ENCODE measurements at places on chromosomes 3 and 15. TPM values are rescaled to one million over a fixed set of nuclear protein-coding genes. Genes with fewer than 3 reads are reported as not detected.

DNA sequence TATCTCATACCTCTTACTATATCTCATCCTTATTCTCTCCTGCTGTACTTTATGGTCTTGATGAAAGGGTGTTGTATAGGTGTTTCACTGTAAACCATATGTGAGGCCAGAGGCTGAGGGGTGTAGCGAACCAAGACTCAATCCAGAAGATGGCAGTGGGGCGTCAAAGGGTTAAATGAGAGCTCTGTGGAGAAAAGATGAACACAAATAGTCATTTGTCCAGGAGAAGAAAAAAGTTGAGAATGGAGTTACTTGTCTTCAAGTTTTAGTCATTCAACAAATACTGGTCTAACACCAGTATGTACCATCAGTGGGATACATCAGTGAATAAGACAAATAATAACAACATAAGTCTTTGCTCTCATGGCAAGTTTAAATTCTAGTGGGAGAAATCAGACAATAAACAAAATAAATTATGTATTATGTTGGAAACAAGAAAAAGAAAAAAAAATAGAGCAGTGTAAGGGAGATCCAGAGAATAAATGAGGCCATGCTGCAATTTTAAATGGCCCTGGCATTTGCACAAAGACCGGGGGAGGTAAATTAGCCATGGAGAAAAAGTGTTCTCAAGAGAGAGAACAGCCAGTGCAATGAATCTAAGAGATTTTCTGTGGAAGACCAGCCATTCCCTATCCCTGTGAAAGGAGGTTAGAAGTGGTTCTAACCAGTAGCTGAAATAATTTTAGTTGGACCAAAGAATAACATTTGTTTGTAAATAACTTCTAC is 77.0 kb upstream of the UMPS start:
- no peaks in the 10 kb centered on the region for H3K4me1 ChIP-seq
- H3K4me3 ChIP-seq: no peak overlapping the region
- H3K27ac ChIP-seq: no peak overlapping the region
- no peaks in the 10 kb centered on the region for H3K36me3 ChIP-seq
- no peaks in the 10 kb centered on the region for H3K27me3 ChIP-seq

GRCh38 chr3:105353485-105354161 is 13.1 kb upstream of the ALCAM start:
- H3K36me3 ChIP-seq: no peaks in the 10 kb centered on the region
- no peaks in the 10 kb centered on the region for H3K4me1 ChIP-seq
- peak overlapping the region; percentile 41 for H3K4me3 ChIP-seq

GRCh38 chr3:110344487-110344886 is 727.1 kb upstream of the NECTIN3 start:
- ATAC-seq: no peak
- H3K36me3 ChIP-seq: no peaks in the 10 kb centered on the region
- no peak overlapping the region for H3K27ac ChIP-seq
- H3K4me3 ChIP-seq: no peak overlapping the region
- H3K27me3 ChIP-seq: no peaks in the 10 kb centered on the region

DNA sequence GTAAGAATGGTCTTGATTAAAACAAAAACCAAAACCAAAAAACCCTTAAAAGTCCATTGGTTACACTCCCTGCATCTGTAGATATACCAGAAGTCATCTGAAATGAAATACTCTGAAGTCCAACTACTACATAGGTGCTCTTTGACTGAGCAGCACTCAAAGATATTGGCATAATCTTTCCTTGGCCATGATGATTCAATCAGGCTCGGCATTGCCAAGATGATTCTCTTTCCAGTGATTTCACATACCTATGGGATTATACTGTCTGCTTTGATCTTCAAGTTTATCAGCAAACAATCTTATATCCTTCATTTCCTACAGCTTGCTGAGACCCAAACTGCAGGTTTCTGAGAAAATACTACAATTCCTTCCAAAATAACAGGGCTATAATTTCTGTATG is 35.9 kb upstream of the DIPK2A start:
- no peak overlapping the region for H3K27ac ChIP-seq
- H3K27me3 ChIP-seq: no peaks in the 10 kb centered on the region
- no peaks in the 10 kb centered on the region for H3K36me3 ChIP-seq
- ATAC-seq: no peak
- H3K4me3 ChIP-seq: no peak overlapping the region

GRCh38 chr3:38084334-38085310 is 45.6 kb downstream of the DLEC1 start:
- no peaks in the 10 kb centered on the region for H3K36me3 ChIP-seq
- H3K27me3 ChIP-seq: no peaks in the 10 kb centered on the region
- no peak overlapping the region for H3K27ac ChIP-seq
- peak; percentile 53 for ATAC-seq
- H3K4me3 ChIP-seq: no peak overlapping the region

The A4GNT gene
- total RNA-seq: 0.46 TPM

DNA sequence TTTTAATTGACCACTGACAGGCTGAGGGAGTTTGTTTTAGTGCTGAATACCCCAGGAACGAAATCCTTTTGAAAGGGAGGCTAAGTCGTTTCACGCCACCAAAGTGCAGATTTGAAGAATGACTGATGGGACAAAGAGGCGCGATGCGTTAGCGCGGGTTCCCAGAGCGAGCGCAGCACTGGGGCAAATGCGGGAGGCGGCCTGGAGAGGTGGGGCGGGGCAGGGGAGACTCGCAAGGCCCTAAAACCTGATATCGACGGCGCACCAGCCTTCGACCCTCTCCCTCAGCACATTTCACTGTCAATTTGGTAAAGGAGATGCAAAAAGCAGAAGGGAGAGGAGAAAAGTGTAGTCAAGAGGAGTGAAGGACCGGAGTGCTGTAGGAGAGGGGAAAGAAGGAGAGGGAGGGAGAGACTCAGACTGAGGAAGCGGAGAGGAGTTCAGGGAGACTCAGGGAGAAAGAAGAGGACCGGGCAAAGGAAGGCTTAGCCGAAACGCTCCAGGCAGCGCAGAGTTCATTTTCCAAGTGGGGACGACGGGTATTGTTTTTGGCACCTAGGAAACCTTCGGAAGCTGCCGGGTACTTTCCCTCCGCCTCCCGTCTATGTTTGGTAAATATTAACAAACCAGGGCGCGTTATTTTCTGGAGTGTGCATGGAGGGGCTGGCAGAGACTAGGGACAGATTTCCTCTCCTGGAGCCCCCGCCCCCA is 3.8 kb upstream of the FOXB1 start:
- H3K4me1 ChIP-seq: no peaks in the 10 kb centered on the region
- ATAC-seq: no peak
- peaks cover 100% of the 10 kb centered on the region for H3K27me3 ChIP-seq
- H3K27ac ChIP-seq: no peak overlapping the region
- H3K36me3 ChIP-seq: no peaks in the 10 kb centered on the region

DNA sequence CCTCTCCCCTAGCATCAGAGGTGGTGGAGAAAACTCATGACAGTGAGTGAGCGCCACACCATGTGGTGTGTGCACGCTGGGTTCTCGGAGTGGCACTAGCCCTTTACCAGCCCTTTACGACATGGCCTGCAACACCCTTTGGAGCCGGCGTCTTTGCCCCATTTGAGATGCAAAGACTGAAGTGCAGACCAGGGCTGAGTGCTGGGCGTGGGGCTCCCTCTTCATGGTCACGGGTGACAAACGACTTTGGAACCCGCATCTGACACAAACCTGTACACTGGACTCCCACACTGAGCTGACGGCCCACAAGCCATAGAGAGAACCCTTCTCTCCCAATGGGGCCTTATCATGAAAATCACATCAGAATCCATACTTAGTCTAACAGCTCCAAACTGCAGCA is 76.8 kb upstream of the ALDH1L1 start:
- H3K4me1 ChIP-seq: peaks cover 3% of the 10 kb centered on the region
- no peak for ATAC-seq
- H3K27ac ChIP-seq: no peak overlapping the region

DNA sequence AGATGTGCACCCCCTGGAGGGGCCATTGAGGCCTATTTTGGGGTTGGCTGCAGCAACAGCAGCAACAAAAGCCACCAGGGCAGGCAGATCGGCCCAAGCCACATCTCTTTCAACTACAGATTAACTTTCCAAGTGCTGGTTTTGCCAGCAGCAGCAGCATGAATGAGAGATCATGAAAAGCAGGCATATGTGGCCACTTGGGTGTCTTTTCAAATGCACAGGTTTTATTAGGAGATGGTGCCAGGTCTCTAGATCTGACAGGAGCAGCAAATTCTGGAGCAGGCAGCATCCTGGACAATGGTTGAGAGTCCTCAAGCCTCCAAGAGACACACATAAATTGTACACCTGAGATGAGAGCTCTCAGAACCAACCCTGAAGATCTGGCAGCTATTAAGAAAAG is 31.7 kb upstream of the CCDC66 start:
- no peak for ATAC-seq
- H3K4me3 ChIP-seq: no peak overlapping the region

DNA sequence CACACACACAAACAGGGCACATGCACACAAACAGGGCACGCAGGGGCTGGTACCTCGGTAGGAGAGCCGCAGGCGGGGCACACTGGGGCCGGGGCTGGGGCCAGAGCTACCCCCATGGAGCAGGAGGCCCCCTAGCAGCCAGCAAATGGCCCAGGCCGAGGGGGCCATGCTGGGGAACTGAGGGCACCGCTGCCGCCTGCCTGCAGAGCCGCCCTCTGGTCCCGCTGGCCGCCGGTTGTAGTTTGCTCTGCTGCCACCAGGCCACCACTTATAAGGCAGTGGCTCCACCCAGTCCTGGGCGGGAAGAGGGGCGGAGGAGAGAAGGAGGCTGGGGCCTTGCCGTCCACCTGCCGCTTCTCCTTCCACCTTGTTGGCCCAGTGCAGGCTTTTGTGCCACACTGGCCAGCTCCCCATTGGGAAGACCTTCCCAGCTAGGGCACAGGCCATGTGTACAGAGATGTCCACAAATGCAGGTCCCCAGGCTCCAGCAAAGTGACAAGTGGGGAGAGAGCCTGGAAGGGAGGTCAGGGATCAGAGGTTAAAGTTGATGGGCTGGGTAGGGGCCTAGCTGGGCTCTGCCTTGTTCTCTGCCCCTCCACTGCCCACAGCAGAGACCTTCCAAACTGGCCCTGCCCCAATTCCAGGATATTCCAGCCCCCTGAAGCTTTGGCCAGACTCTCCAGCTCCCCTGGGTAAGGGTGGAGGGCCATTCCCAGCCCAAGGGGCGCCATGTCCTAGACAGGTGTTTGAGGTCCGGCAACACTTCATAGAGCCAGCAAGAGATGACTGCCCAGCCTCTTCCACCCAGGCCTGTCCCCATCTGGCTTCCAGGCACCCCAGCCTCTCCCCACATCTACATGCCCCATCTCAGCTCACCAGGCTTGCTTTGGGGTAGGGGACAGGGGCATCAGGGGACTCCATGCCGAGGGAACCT is at the start of gene SEMA3G:
SEMA3G (minus strand) TSS at position 244 of the 934 bp plus-strand sequence; CDS start at position 168, 76 bp downstream.
- no peak within 1 kb of the TSS for H3K27ac ChIP-seq
- H3K36me3 ChIP-seq: no peaks in the 10 kb centered on the region
- ATAC-seq: peak; percentile 84
- peaks cover 24% of the 10 kb centered on the region for H3K4me1 ChIP-seq
- H3K4me3 ChIP-seq: no peak within 1 kb of the TSS

The ARL6IP5 gene
- 178 TPM for total RNA-seq

The RNF7 gene
- 133 TPM for total RNA-seq

DNA sequence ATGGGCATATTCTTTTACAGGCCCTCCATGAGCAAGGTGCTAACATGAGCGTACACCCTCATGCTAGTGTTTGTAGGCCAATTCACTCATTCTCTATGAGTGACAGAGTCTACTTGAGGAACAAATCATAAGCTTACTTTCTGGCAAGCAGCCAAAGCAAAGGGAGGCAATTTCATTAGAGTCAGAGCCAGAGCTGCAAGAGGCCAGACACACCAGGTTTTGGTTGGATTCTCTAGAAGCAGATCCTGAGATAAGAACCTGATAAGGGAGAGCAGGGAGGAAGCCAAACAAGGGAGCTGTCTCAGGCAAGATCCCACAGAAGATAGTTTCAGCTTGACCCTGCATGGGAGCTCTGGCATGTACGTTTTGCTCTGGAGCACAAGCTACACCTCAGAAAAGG is 214.1 kb upstream of the CTNNB1 start:
- no peaks in the 10 kb centered on the region for H3K27me3 ChIP-seq
- no peak overlapping the region for H3K4me3 ChIP-seq
- H3K36me3 ChIP-seq: no peaks in the 10 kb centered on the region
- ATAC-seq: no peak
- no peak overlapping the region for H3K27ac ChIP-seq

DNA sequence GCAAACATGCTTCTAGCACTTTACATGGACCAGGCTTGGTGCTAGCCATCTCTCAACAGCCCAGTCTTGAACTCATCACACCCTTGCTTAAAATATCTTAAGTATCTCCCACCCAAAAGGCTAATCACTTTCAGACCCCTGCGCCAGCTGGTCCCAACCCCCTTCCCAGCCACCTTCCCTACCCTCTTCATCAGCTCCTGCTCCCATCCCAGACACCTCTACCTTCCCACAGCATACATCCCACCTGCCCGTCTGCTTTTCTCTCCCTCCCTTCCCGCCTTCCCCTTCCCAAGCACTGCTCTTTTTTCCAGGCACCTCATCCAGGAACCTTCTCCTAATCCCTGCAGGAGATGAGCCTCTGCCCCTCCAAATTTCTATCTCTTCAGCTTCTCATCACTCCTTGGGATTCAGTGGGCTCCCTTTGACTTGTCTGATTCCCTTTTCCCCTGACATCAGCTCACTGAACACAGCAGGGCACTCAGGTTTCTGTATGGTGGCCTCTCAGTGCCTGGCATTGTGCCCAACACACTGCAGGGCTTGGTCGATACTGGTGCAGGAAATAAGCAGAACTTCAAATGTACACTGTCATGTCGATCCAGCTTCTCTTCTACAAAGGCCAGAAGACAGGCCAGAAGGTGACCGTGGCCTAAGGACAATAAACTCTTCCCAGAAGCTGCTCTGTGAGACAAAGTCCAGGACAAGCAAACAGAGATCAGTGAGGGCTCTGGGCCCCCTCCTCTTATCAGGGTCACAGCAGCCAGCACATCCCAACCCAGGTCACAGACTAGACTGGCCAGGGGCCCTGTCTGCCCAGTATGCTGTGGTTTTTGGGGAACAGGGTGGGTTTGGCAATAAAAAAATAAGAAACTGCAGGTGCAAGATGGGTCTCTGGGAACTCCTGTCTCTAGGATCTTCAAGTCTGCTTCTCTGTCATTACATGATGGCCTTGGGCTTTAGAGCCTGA is 2.2 kb upstream of the ITIH1 start:
- no peak for ATAC-seq
- H3K4me1 ChIP-seq: peaks cover 9% of the 10 kb centered on the region
- no peak overlapping the region for H3K4me3 ChIP-seq
- H3K27me3 ChIP-seq: no peaks in the 10 kb centered on the region

DNA sequence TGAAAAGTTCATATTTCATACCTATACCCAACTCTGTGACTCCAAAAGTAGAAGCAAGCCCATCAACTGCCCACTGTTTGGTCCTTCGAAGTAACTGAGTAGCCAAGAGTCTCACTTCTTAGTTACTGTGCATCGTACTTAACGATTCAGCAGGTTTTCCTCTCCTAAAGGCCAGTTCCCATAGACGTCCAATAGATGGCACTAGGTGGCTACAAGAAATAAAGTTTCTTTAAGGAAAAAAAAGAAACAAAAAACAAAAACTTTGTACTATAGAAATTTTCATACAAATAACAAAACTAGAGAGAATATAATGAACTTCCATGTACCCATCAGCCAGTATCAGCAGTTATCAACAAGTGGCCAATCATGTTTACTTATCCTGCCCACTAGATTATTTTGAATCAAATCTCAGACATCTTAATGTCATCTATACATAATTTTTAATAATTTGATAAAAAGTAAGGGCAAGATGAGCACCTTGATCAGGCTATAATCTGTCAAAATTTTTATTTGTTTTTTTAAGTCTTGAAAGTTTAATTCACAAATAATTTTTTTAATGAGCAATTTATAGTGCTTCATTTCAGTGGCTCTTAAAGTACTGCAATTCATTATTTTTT is 63.8 kb upstream of the ACP3 start:
- H3K36me3 ChIP-seq: no peaks in the 10 kb centered on the region
- H3K4me3 ChIP-seq: no peak overlapping the region
- no peak for ATAC-seq
- H3K27ac ChIP-seq: no peak overlapping the region
